ENCODE measurements at places on chromosomes 4 and X.
A peak's percentile ranks its signal among the peaks of the same experiment; 100 is the strongest.

- no peak for DNase-seq
Measured at GRCh38 chrX:133258481-133258880, 40.3 kb upstream of the TFDP3 start.

- no peak for DNase-seq
Measured at GRCh38 chrX:48854898-48855297, 19.5 kb upstream of the PCSK1N start.

- peak; percentile 19 for DNase-seq
Measured at GRCh38 chr4:163755013-163755412, 260.5 kb downstream of the TMA16 start.

DNA sequence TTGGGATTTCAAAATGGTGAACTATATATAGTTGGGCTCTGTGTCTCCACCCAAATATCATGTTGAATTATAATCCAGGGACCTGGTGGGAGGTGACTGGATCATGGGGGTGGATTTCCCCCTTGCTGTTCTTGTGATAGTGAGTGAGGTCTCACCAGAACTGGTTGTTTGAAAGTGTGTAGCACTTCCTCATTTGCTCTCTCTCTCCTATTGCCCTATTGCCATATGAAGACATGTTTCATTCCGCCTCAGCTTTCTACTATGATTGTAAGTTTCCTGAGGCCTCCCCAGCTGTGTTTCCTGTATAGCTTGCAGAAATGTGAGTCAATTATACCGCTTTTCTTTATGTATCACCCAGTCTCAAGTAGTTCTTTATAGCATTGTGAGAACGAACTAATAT lies 545.6 kb downstream of the TRAM1L1 start:
- no peak for DNase-seq

DNA sequence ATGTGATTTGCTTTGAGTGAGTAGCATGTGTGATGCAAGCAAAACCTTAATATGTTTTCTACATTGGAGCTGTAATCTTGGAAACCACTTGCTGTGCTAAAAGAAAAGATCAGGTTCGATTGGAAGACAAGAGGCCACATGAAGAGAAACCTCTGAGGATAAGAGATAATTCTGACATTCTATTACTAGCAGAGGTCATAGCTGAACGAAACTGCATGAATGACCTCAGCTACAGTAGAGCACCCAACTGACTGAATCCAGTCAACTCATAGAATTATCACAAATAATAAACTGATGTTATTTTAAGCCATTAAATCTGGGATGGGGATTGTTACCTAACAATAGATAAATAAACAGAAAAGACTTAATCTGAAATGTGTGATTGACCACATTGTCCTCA lies 147.1 kb downstream of the CAMK2D start:
- DNase-seq: no peak

- no peak for DNase-seq
Measured at GRCh38 chr4:179307297-179308136, 1865.3 kb upstream of the AGA start.

- no peak for DNase-seq
Measured at GRCh38 chr4:101818362-101818761, 27.8 kb downstream of the BANK1 start.

DNA sequence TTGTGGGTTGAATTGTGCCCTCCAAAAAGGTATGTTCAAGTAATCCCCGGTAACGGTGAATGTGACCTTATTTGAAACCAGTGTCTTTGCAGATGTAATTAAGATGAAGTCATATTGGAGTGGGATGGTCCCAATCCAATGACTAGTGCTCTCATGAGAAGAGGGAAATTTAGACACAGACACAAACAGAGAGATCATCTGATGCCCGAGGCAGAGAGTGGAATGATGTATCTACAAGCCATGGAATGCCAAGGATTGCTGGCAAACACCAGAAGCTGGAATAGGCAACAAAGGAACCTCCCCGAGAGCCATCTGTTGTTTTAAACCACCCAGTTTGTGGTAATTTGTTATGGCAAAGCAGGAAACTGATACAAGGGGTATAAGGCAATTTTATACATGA lies 35.1 kb downstream of the RPS6KA3 start:
- no peak for DNase-seq

DNA sequence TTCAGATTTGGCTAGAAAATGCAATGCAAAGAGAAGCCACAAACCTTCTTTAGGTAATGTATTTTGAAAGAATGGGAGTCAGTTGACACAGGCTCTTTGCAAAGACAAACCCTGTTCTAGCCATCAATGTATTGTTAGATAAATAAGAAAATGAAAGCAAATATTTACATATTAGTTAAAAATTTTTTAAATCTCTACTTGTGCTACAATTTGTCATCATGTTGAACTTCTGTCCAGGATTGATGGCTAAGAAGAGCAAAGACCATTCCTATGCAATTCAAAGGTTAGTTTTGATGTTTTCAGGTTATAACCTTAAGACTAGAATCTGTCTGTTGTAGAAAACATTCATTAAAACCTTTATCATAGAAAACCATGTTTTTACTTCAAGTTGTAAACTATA lies 788.8 kb upstream of the FTHL17 start:
- no peak for DNase-seq

All from T-helper 2 cell (primary cell).